ENCODE measurements at places on chromosomes 11 and 22.

DNA sequence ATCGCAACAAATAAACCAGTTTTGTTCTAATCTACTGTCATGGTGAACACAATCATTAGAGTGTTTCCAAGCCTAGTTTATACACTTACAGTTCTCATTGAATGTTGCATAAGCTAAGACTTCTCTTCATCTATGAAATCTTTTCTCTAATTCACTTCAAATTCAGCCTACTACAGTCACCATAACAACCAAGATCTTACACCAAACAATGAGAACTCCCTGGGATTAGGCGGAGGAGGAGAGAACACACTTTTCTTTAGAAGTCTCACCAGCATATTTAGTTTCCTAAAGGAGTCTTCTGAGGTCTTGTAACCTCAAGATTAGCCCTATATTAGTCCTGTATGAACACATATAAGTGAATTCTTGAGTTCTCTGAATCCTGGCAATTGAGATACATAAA is 1889.7 kb downstream of the LRRC4C start:
- no peak for DNase-seq

GRCh38 chr22:25903294-25903693 is 161.3 kb downstream of the MYO18B start:
- DNase-seq = no peak

DNA sequence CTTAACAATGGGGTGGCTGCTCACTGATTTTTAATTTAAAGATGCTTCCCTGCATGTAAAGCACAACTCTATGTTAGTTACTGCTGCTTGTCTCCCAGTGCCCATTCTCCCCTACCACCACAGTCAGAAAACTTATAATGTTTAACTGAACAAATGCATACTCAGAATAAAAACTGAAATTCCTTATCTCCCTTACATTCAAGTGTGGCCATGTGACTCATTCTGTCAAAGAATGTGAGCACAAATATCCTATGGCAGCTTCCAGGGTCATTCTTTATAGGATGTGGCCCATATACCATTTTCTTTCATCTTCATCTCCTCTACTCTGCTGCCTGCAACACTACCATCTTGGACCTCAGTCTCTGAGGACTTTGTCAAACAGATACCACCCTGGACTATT is 374.8 kb downstream of the DYNC2H1 start:
- DNase-seq = no peak

- DNase-seq = no peak
Observed at GRCh38 chr11:111726301-111726713, 39.9 kb downstream of the PPP2R1B start.

DNA sequence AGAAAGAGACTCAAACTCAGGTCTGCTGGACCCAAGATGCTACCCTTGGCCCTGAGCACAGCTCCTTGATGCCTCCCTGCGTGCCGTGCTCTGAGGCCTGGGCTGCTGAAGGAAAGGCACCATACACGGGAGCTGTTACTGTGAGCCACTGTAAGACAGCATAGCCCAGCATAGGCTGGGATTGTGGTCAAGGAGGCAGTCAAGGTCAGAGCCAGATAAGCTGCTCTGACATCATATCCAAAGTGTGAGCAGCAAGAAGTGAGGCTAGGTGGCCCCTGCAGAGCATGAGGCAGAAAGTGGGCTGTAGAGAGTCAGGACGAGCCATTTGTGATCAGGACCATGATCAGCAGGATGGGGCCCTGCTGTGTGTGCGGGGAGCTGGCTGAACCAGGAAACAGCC is 7.7 kb downstream of the SLC22A8 start:
- DNase-seq = no peak

DNA sequence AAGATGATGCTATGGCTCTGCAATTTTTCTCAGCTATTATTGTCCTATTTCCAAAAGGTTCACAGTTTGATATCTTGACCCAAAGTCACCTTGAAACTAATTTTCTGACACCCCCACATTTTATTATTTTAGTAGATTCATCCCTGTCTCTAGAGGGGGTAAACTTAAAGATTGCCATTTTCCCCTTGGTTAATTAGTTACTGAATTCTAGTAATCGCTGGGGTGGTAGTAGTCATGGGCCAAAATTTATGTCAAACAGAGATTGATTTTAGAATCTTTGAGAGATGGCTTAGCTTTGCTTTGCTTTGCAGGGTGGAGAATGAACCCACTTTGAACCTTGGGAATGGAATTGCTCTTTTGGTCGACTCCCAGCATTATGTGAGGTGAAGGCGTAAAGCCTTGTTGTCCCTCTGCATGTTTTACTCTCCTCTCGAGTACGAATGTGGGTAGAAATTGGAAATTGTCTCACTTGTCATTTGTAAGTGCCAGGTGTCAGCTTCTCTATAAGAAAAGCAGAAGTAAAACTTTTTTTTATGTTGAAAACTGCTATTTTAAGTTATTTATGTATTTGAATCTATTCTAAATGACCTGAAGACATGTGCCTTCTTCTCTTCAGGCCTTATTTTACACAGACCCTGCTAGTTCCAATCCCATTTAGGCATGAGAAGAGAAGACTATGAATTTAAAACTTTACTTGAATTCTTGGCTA is 42.4 kb upstream of the RCE1 start:
- DNase-seq = no peak

DNA sequence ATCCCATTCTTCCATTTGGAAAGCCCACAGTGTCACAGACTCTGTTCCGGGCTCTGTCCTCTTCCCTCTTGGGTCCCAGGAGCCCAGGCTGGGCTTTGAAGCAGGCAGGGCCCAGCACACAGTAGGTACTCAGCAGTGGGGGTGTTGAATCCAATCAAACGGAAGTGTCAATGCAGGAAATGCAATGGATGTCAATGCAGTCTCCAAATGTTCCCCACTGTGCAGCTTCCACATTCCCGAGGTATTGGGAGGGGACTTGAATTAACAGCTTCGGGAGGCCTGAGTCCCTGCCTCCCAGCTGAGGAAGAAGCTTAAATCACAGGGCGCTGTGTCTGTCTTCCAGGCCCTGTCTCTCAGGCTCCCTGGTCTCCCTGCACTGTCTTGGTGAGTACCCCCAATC is 21.8 kb upstream of the SMIM35 start:
- DNase-seq = no peak

GRCh38 chr11:99281331-99281730 is 260.6 kb downstream of the CNTN5 start:
- no peak for DNase-seq

GRCh38 chr11:6708876-6709275 is 25.7 kb upstream of the MRPL17 start:
- DNase-seq = no peak

GRCh38 chr11:1736447-1736992 is 13.9 kb downstream of the IFITM10 start:
- no peak for DNase-seq

GRCh38 chr11:65340226-65340625 is 6.6 kb downstream of the DPF2 start:
- no peak for DNase-seq

DNA sequence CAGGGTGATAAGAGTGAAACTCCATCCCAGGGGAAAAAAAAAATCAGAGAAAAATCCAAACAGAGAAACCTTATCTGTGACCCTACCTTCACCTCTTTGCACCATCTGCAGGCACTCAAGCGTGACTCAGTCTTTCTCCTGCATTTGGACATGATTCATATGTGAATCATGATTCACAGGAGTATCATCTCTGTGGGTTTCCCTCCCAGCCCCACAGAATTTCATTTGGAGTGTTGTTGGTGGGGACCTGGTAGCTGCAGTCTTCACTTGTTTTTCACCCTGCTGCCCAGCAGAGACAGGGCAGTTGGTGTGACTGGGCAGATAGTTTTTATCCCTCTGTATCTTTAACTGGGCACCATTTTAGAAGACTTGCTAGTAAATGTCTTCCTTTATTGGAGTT is 75.7 kb downstream of the DEPDC5 start:
- DNase-seq = peak; percentile 87

DNA sequence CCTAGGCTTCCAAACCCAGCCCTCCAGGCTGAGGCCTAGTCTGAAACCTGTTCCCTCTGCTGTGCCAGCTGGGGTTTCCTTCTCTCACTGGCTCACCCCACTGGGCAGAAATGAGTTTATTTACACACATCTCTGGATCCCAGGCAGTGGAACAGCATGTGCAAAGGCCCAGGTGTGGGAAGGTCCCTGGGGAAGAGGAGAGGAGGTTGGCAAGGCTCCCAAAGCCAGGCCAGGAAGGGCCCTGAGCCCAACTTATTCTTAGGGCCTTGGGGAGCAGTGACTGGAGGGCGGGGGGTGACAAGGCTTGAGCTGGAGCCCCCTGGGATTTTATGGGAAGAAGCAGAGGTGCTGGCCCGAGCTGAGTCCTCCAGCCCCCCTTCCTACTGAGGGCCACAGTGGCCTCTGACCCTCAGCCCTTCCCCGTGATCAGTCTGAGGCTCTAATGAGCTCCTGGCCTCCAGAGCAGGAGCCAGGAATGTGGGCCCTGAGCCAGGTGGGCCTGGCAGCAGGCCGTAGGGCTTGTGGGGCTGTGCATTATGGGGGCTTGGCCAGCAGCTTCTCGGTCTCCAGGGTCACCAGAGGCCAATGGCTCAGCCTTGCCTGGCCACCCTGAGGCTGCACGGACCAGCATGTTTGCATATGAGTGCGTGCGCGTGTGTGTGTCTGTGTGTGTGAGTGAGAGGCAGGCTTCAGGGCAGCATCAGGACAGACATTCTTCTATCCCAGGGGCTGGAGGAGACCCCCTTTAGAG is 2.9 kb downstream of the MYO7A start:
- peak; percentile 36 for DNase-seq

DNA sequence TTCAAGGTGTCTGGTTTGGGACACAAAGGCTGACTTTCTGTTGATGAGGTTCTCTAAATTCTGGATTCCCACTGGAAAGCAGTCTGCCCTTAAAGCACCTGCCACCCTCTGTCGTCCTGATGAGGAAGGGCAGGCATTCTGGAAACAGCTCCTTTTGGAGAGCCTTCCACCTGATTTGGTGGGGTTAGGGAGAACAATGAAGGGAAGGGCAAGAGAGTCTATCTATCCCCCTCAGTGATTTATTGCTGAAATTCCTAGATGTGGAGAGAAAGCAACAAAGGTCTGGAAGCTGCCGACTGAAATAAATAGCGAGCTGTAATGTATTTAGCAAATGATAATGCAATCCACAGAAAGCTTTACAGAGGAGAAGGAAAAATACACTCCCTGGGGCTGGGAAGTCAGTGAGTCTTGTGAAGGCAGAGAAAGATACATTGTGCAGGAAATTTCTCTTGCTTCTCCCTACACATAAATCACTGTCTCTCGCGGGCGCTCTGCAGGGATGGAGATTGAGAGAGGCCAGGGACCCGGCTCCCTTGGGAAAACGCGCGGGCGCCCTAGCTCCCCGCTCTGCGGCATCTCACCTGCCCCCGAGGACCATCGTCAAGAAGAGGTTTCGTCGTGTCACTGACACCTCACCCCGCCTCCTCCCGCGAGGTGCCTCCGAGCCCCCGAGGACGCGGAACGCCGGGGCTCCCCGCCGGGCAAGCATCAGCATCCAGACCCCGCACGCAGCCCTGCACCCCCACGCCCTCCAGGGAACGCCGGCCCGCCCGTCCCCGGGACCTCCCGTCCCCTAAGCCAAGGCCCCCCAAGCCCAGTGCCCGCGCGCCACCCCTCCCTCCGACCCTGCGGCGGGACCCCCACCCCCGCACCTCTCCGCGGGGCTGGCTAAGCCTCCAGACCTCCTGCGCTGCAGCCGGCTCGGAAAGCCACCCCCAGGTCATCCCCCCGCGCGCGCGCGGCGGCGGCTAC is 673 bp downstream of the CDON start:
- peak; percentile 17 for DNase-seq

GRCh38 chr11:80898910-80899309 is 1458.1 kb upstream of the TENM4 start:
- DNase-seq = no peak

GRCh38 chr11:116693593-116694348 is 79.0 kb downstream of the BUD13 start:
- no peak for DNase-seq

- no peak for DNase-seq
Observed at GRCh38 chr11:14073849-14074476, 111.4 kb downstream of the SPON1 start.

DNA sequence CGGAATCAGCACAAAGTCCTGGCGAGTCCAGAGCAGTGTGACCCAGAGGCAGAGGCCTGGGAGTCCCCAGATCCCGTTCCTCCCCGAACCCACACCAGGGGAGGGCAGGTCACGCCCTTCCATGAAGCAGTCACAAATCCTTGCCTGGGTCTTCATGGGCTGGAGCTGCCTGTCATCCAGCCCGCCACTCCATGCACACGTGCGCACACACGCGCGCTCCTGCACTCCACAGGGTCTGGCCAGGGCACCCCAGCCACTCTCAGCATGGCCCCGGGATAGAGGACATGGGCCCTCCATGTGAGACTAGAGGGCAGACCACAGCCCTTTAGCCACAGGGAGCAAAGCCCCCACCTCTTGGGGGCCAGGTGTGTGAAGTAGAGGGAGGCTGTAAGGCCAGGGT is 5.7 kb upstream of the TNFRSF13C start:
- no peak for DNase-seq

DNA sequence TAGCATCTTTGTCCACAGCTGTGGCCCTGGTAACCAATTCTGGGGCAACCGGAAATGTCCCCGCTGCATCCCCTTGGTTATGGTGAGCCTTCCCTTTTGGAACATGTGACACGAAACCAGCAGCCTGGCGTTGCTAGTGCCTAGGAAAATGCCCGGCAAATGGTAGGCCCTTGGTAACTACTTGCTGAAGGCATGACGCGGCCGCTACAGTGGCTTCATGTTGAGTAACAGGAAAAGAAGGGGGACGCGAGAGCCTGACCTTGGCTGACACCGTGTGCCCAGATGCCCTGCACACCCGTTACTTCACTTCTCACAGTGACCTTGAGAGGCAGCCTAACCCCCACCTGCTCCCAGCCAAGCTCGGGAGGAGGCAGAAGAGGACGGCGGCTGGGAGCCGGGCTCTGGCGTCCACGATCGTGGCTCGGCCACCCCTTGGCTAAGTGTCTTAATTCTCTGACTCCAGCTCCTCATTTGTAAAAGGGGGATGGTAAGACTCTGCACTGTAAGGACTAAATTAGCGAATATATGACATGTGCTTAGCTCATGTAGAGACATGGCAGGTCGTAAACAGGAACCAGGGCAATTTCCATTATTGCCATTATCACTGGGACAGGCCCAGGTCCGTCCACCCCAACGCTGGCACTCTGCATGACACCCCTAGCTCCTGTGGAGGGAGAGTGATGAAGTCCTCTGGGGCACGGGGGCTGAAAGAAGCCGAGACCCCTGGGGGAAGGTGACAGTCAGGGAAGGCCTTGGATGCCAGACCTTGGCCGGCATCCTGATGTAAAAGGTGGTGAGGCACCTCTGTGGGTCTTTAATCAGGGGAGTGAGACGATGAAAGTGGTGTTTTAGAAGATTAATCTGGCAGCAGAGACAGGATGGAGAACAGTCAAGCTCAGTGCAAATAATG is 18.9 kb downstream of the IFT27 start:
- DNase-seq = no peak

DNA sequence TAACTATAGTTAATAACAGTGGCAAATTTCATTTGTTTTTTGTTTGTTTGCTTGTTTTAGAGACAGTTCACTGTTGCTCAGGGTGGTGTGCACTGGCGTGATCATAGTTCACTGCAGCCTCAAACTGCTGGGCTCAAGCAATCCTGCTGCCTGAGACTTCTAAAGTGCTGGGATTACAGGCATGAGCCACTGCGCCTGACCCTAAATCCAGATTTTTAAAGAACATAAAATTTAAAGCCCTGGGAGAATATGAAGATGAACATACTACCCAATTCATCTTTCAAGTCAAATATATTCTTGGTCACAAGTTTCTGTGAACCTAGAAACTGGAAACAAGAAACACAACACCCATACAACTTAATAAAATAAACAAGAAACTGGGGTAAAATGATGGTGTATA is 28.1 kb downstream of the RRAS2 start:
- DNase-seq = no peak

Data from Caki2 (cell line).